Left hindlimb (tissue), 1 donor: ENCODE measurements at places on chromosomes 16 and 17.
A peak's percentile ranks its signal among the peaks of the same experiment; 100 is the strongest.

- no peak for DNase-seq
Measured at GRCh38 chr17:21167303-21167702, 40.5 kb downstream of the DHRS7B start.

DNA sequence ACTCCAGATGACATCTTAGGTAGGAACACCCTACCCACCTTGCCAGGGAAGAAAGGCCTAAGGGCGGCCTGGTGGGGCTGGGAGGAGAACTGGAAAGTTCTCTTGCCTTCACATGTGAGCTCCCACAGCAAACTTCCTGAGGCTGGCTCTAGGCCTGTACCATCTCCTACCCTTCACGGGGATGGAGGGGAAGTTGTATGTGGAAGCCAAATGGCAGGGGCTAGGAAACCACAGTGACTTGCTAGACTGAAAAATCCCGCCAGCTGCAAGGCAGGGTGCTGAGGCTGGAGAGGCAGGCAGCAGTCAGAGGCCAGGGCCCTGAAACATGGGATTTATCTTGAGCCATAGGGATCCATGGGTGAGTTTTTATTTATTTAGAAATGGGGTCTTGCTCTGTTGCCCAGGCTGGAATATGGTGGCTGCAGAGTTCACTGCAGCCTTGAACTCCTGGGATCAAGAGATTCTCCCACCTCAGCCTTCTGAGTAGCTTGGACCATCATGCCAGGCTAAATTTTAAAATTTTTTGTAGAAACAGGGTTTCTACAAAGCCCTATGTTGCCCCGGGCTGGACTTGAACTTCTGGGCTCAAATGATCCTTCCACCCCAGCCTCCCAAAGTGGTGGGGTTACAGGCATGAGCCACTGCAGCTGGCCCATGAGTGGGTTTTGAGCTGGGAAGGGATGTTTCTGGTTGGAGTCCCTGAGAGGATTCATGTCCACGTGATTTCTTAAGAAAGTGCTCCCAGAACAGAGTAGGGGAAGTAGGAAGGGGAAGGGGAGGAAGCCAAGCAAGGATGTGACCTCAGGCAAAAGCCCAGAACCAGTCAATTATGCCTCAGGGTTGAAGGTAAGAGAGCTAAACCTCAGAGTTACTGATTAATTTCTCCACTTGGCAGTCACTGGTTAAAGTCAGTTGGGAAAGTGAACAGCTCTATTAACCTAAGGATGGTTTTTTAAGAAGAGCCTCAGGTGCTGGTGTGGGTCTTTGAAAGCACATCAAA, 4.0 kb upstream of the KAT8 start:
- no peak for DNase-seq

DNA sequence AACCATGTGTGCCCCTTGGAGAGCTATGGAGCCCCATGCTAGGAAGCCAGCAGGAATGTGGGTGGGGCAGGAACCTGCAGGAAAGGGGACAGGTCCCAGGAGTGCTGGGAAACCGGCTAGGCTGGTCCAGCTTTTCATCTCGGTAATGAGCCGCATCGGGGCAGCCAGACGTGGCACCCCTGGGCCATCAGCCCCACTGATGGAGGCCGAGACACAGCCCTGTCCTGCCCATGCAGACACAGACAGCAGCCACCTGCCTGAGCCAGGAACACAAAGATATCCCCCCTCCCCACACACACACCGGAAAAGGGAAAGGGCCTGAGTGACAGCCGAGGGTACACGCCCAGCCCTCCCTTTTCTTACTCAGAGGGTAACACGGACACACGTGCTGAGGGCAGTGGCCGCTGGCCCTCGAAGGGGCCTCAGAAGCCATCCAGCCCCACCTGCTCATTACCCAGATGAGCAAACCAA, 18.1 kb downstream of the PPL start:
- no peak for DNase-seq

- DNase-seq = no peak
Measured at GRCh38 chr17:58760248-58760647, 4.6 kb downstream of the PPM1E start.

GRCh38 chr16:55418586-55418985, 60.4 kb upstream of the MMP2 start:
- no peak for DNase-seq

- no peak for DNase-seq
Measured at GRCh38 chr17:61700252-61700651, 109.2 kb upstream of the NACA2 start.

DNA sequence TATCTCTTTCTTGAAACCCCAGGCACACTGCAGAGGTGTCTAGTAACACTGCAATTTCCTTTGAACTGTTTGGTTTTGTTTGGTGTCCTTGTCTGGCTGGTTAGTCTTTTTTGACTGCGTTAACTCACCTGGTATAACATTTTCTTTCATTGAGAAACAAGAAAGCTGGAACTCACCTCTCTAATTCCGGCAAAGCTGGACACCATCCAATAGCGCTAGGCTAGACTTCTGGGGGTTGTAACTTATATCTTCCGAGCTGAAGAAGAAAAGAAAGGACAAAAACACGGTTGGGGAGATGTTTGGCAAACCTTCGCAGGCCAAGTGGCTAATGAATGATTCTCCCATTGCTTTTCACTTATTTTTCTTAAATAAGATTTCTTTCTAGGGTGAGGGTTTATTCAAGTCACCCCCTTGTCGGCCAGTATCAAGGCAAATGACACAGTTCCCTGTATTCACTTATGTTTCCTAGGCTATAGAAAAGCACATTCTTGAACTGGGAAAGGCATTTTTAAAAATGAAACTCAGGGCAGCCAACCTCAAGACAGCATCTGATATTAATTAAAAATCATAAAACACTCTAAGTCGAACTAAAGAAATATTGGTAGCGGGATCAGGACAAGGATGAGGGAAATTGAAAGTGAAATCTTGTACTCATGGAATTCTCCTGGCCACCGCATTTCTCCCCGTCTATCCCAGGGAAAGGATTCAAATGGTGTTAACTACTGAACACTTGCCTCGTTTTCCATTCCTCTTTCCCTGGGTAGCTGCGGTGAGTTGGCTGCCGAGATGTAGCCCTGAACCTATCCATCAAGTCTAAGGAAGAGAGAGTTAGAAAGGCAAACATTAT, 95.9 kb upstream of the ZFHX3 start:
- peak; percentile 55 for DNase-seq

GRCh38 chr17:60468371-60468770, 46.1 kb downstream of the CHCT1 start:
- DNase-seq = no peak

DNA sequence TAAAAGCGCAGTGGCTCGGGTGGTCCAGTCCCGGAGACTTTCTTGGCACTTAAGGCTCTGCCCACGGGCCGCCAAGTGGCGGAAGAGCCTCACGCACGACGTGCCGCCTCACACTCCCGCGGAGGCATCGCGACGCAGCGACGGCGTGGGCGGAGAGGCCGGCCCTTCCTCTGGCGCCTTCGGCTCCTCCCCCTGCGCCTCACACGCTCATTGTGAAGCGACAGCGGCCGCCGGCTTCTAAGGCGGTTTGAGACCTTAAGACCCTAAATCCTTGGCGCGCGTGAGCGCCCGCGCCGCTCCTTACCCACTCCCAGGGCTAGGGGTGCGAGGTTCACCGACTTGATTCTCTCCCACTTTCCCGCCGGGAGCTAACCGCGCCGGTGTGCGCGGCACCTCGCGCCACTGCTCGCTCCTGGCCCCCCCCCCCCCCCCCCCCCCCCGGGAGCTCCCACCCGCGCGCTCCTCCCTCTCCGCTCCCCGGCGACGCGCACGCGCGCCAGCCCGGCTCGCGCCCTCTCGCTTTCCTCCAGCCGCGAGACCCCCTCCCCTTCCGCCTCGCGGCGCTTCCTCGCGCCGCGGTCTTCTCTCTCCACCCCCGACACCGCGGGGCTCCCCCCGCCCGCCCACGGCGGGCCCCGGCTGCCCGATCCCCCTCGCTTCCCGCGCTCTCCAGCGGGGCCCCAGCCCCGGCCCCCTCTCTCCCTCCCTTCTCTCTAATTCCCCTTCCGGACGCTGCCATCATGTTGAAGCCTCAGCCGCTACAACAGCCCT, at the start of gene ATXN2L:
TSS of gene ATXN2L (plus strand) at position 480 of the 771 bp plus-strand sequence. CDS start at position 741, 261 bp downstream.
- peak; percentile 95 for DNase-seq

- no peak for DNase-seq
Measured at GRCh38 chr17:51805765-51806164, 352.7 kb downstream of the CA10 start.

GRCh38 chr16:75237398-75238131, 13.9 kb downstream of the BCAR1 start:
- DNase-seq = peak; percentile 48

DNA sequence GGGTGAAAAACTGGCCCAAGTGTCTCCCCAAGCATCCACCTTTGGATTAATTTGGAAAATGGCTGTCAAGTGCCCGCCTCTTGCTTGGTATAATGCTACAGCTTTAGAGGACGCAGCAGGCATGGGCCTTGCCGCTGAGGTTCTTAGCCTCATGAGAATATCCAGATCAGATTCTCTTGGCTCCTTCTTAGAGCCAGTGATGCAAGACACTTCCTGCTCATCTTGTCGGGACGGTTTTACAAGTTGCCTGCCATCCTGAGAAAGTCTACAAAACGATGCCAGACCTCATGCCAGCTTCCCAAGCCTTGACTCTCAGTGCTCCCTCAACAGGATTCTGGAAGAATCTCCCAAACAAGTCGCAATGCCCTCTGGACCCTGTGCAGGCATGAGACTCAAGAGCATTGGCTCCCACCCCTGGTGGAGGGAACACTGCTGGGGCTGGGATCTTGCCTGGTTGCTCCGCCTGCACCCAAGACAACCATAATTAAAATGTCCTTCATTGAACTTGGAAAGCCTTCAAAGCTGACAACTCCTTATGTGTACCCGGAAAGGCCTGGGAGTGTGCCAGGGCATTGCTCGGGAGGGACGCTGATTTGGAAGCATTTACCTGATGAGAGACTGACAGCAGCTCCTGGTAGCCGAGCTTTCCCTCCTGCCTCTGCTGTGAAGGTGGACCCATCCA, 25.8 kb upstream of the STH start:
- no peak for DNase-seq

DNA sequence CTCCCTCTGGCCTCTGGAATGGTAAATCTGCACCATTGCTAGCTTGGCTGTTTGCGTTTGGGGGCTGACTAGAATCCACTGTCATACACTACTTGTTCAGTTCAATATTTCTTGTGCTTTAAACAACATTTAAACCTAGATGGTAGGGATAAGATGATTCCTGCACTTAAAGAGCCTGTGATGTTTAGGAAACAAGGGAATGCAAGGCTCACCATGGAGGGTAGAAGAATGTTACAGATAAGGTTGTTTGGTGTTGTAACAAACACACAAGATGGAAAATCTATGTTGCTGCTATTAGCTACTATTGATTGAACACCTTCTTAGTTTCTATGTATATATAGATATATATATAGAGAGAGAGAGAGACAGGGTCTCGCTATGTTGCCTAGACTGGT, 31.4 kb downstream of the YPEL2 start:
- no peak for DNase-seq
